ENCODE measurements at places on chromosomes 5 and 9. TPM values are rescaled to one million over a fixed set of nuclear protein-coding genes. Genes with fewer than 3 reads are reported as not detected.

GRCh38 chr5:107619781-107620180, 51.0 kb downstream of the EFNA5 start:
- no peak for DNase-seq

- no peak for DNase-seq
Observed at GRCh38 chr5:66859526-66859925, 263.3 kb downstream of the MAST4 start.

DNA sequence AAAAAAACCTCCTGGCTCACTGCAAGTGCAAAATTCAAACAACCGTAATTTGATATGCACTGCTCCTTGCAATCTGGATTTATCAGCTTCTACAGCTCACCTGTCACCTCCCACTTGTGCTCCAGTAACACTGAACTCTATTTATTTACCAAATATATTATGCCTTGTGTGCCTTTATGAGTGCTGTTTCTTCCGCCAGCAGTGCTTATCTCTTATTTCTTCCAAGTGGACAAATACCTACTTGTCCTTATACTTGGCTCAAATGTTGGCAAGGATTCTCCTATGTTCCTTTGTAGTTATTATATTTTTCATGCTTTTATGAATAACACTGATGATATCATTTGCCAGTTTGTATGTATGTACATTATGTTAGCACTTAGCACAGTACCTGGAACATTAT, 145.7 kb upstream of the ARRDC3 start:
- DNase-seq: no peak

DNA sequence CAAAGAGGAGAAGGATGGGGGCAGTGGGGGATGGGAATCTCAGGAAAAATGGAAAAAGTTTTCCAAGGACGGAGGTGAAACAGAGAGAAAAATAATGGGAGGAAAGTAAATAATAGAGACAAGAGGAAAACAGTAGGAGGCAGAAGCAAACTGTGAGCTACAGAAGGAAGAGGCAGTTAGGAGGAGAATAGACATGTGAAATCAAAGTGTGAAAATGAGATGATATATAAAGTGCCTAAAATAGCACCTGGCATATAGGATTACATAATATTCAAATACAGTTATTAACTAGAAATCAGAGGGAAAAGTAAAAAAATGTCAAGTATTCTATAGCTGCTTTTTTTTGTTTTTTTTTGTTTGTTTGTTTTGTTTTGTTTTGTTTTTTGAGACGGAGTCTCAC, 44.0 kb upstream of the PLIN2 start:
- no peak for DNase-seq

DNA sequence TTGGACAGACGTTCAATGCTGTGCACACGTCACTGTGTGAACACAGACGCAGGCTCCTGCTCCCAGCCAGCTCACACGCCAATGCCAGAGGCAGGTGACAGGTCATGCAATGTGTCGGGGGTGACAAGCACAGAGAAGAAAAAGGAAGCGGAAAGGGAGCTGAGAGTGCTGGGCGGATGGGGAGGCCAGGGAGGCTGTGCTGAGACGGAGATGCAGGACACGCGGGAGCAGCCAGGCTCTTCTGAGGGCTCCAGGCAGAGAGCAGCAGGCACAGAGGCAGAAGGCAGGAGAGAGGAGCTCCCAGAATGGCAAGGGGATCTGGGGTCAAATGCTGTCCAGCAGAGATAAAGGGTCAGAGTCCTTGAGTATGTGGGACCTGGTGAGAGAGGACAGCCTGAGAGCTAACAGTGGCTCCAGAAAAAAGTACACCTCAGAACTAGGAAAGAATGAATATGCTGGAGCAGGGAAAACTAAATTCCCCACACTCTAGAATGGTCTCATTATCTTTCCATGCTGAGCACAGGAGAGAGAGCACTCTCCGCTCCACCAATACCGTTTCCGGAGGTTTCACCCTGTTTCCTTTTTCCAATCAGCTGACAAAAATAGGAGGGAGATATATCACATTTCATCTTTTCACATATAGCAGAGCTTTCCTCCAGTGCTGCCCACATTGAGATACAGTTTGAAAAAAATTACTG, 32.8 kb upstream of the NSMF start:
- no peak for DNase-seq

DNA sequence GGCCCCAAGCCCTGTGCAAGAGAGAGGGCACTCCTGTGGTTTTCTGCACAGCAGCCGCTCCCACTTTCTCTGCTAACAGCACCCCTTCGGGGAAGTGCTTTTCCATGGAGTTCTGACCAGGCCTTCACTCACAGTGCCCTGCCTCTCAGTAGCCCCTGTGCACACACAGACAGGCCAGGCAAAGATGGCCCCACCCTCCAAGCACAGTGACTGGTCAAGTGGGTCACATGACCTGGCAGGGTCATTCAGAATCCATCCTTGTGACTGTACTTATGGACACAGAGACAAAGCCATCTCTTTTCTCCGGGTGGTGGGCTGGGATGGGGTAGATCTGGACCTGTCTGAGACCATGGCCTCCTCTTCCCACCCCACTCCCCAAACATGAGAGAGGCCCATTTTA, 82.5 kb downstream of the PSD2 start:
- DNase-seq: no peak

- DNase-seq: no peak
Observed at GRCh38 chr5:62214701-62215100, 91.3 kb upstream of the KIF2A start.

DNA sequence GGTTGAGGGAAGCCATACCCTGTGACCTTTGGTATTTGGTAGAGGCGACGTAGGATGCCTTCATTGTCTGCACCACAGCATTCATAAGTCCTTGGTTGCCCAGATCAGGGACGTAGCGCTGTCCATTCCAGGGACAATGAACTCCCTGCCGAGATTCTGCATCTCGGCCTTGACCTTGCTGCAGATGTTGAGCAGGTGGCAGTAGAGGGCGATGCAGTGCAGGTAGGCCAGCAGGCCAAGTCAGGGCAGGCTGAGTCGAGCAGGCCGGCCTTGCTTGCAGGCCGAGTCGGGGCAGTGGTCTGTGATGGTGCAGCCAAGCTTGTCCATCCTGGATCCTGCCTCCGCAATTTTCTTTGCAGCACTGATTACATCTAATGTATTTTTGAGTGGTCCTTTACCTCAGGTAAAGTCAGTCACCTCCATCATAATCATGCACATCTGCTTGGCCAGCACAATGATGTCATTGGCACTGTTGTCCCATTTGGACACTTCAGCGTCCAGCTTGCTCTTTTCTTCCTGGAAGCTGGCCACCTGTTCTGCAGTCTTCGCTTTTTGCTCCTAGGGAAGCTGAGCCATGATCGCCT, 93.4 kb upstream of the CCDC112 start:
- no peak for DNase-seq

- DNase-seq: peak; percentile 22
Observed at GRCh38 chr5:159337016-159337955, 7.0 kb upstream of the IL12B start.

DNA sequence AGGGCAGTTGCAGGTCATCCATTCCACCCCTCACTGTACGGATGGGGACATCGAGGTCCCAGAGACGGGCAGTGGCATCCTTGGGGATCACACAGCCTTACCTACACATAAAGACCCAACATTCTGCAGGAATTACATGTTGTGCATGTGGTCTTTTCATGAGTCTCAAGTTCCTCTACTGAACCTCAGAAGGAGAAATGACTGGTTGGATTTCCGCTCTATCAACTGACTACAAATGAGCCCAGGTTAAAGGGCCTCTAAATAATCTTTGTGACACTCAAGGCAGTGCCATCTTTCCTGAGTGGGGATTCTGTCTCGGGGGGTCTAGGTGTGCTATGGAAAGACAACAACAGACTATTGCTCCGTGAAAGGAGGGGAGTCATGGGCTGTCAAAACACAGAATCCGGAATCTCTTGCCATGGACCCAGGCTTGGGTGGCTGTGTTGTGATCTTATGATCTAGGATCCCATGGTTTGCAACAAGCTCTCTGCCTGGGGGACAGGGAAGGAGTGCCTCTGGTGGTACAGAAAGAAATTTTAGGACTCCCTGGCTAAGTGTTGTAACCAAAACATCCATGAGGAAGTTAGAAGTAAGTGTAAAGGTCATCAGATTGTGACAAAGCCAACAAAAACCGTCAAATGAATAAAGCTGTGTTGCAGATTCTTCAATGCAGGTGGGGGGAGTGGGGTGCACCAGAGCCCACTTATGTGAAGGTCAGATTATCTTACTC, 1.9 kb upstream of the SLC31A2 start:
- DNase-seq: no peak

- DNase-seq: peak; percentile 50
Observed at GRCh38 chr9:4666042-4666699, at the start of gene SPATA6L. Gene SPATA6L, minus strand, starts transcription at chr9:4666480. Its CDS starts 230 bp downstream, at chr9:4666250.

DNA sequence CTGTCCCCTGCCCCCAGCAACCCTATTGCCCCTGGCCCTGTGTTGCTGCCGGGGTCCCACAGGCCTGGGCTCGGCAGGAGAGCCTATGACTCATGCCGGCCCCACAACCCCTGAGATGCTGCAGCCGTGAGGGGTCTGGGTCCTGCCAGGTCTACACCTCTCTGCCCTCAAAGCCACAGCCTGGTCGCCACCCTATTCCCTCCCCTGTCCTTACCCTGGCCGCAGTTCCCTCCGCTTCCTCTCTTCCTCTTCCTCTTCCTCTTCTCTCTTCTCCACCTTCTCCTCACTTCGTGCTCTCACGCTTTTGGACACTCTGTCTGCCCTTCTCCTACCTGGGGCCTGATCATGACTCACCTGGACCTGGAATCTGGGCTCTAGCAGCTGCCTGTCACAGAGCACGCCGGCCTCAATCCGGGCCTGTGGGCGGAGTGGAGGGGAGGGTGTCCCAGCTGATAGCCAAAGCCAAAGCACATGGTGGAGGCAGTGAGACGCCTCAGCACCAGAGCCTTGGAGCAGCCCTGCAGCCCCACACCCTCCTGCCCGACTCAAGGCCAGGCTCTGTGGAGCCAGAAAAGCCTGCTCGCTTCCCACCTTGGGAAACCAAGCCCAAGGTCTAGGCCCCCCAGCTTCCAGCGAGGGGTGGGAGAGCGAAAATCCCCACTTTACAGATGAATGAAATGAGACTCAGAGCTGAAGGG, 26.8 kb upstream of the CSF1R start:
- no peak for DNase-seq

- DNase-seq: no peak
Observed at GRCh38 chr5:178762960-178763359, 32.5 kb upstream of the ZNF354A start.

- DNase-seq: no peak
Observed at GRCh38 chr9:84851935-84852585, 182.5 kb downstream of the NTRK2 start.

DNA sequence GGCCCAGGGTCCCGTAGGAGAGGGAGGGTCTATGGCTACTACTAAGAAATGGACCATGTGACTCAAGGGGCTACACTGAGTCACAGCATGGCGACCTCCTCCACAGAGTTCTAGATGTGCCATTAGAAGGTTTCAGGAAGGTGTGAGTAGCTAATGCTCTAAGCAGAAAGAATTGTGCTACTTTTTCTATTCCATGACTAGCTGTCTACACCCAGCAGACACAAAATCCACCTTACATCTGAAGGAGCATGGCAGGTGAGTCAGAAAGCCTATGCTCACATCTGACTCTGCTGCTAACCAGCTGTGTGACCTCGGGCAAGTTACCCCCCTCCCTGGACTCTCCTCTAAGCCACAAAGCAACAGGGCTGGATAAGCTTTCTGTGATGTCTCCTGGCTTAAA, 14.4 kb upstream of the MEIKIN start:
- DNase-seq: no peak

- DNase-seq: peak; percentile 27
Observed at GRCh38 chr9:89576404-89576839, 28.4 kb upstream of the GADD45G start.

- no peak for DNase-seq
Observed at GRCh38 chr5:176738637-176739250, 71.6 kb upstream of the UNC5A start.

DNA sequence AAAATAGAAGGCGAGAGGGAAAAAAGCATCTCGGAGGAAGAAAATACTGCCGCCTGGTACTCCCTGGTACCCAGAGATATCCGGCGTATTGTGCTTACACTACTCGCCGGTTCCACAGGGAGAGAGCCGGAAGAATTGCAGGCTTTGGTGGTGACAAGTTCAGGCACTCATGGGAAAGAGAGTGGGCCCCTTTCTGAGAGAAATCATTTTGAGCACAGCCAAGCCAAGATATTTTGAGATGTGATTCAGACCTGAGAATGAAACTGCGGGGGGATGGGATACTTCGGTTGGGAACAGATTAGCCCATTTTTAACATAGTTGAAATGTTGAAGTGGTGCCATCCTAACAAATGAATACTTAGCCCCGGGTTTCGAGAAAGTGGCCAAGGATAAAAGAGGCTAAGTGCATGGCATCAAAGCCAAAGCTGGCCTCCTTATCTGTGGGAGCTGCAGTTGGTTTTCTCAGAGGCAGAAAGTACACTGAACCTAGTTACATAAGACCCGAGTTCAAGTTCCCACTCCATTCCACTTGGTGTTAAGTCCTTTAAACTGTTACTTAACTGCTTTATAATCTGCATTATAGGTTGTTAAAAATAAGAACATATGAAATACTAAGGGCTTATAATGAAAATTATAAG, 62.7 kb downstream of the SLC1A3 start:
- no peak for DNase-seq

- no peak for DNase-seq
Observed at GRCh38 chr9:108188976-108189375, 666.8 kb downstream of the ACTL7B start.

- DNase-seq: no peak
Observed at GRCh38 chr5:97618721-97619120, 435.7 kb upstream of the RIOK2 start.

- no peak for DNase-seq
Observed at GRCh38 chr5:172550096-172550765, 90.8 kb upstream of the NEURL1B start.

GRCh38 chr5:40381676-40382363, 297.9 kb upstream of the PTGER4 start:
- DNase-seq: no peak

DNA sequence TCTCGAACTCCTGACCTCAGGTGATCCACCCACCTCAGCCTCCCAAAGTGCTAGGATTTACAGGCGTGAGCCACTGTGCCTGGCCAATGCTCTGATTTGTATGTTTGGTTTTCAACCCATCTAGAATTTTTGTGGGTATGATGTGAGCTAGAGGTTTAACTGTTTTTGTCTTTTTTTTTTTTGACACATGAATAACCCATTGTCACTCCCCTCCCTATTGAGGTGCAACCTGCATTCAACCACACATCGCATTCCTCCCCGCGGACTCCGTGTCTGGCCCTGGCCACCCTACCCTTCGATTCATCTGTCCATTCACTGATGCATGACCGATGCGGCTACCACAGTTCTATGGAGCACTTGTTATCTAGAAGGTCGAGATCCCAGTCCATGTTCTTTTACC, 9.5 kb upstream of the FAM163B start:
- no peak for DNase-seq

- no peak for DNase-seq
Observed at GRCh38 chr9:127563579-127563978, 48.5 kb upstream of the STXBP1 start.

The SLC6A3 gene
- total RNA-seq: not detected

The ELAVL2 gene
- total RNA-seq: not detected

The ZNF883 gene
- 0.49 TPM for total RNA-seq

The F2RL1 gene
- 1.6 TPM for total RNA-seq

The TRIM7 gene
- 2.4 TPM for total RNA-seq

The BTNL3 gene
- total RNA-seq: 0.10 TPM

The PCDHB10 gene
- not detected for total RNA-seq

The C9orf153 gene
- 0.21 TPM for total RNA-seq

The TMEM232 gene
- total RNA-seq: 3.1 TPM

The ADAMTS16 gene
- total RNA-seq: not detected

The ZNG1A gene
- 34.8 TPM for total RNA-seq

Data from activated T-cell treated with anti-CD3 and anti-CD28 coated beads, Interleukin-2, amount 50 U/mL, for 72 hours (primary cell).